ENCODE measurements at places on chromosomes 6 and 20.
A peak's percentile ranks its signal among the peaks of the same experiment; 100 is the strongest.

GRCh38 chr6:38020593-38020992, 201.1 kb downstream of the ZFAND3 start:
- DNase-seq: no peak

GRCh38 chr6:108581237-108581931, 20.7 kb downstream of the FOXO3 start:
- DNase-seq: peak; percentile 73

GRCh38 chr6:95865857-95866256, 149.9 kb upstream of the FUT9 start:
- DNase-seq: no peak

- no peak for DNase-seq
Observed at GRCh38 chr6:42260972-42261371, 43.3 kb upstream of the MRPS10 start.

DNA sequence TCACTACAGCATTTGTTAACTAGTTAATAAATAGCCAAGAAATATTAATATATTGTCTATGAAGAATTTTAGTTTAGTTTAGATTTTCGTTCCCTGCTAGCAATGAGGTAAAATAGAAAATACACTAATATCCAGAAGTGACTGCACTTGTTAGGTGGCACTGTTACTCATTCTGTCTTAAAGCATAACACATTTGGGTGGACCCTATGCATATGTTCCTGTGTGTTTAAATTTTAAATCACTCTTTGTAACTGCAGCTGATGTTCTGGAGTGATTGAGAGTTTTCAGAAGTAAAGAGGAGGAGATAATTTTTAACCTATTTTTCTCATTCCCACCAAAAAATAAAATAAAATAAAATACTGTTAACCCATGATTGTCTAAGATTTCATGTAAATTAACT, 73.9 kb upstream of the SOX4 start:
- no peak for DNase-seq

All from MG63 (cell line).